ENCODE measurements at places on chromosomes 11 and 22.

- DNase-seq: no peak
Observed at GRCh38 chr11:75025561-75025960, 36.8 kb downstream of the NEU3 start.

GRCh38 chr11:89452780-89453179 is 38.4 kb downstream of the NOX4 start:
- no peak for DNase-seq

- DNase-seq: no peak
Observed at GRCh38 chr11:93529707-93530467, 13.3 kb downstream of the SMCO4 start.

GRCh38 chr11:103433386-103434072 is 324.3 kb downstream of the DYNC2H1 start:
- no peak for DNase-seq

- DNase-seq: no peak
Observed at GRCh38 chr11:47408598-47409439, 429 bp downstream of the SLC39A13 start.

DNA sequence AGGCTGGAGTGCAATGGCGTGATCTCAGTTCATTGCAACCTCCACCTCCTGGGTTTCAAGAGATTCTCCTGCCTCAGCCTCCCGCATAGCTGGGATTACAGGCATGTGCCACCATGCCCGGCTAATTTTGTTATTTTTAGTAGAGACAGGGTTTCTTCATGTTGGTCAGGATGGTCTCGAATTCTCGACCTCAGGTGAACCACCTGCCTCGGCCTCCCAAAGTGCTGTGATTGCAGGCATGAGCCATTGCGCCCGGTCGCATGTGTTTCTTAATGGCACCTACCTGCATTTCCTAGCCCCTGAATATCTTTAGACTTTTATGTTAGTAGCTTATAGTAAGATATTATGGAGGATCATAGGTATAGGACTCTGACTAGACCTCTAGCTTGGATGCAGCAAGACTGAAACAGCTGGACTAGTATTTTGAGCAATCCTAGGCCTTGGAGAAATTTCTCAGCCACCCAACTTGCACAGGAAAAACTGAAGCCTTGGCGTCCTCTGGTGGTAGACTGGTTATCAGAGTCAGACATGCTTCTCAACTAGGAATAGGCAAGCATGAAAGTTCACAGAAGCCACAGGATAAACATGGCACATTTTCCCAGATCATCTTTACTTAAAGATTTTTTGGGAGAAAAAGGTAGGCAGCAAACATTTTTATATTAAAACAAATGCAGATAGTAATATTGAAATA is 22.7 kb upstream of the C1QTNF4 start:
- peak; percentile 23 for DNase-seq

GRCh38 chr11:1750840-1751530 is 590 bp upstream of the IFITM10 start:
- no peak for DNase-seq

- peak; percentile 83 for DNase-seq
Observed at GRCh38 chr11:5684646-5685362, at the start of gene TRIM5. Gene TRIM5, minus strand, starts transcription at chr11:5685074. Its CDS starts 4,897 bp downstream, at chr11:5680177.

DNA sequence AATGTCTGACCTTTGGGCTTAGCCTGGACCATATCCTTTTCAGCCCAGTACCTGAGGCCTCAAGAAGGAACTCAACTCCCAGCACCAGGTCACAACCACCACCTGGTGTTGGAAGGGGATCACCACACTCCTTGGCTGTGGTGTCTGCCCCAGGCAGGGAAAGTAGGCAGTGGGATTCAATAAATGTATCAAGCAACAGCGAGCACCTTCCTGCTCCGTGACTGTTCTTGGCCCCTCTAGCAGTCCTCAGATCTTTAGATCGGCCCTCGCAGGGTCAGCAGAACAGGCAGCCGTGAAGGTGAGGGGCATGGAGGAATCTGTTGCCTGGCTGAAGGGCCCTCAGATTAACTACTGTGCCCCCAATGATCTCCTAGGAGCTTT is 15.9 kb downstream of the ARFGAP2 start:
- no peak for DNase-seq

DNA sequence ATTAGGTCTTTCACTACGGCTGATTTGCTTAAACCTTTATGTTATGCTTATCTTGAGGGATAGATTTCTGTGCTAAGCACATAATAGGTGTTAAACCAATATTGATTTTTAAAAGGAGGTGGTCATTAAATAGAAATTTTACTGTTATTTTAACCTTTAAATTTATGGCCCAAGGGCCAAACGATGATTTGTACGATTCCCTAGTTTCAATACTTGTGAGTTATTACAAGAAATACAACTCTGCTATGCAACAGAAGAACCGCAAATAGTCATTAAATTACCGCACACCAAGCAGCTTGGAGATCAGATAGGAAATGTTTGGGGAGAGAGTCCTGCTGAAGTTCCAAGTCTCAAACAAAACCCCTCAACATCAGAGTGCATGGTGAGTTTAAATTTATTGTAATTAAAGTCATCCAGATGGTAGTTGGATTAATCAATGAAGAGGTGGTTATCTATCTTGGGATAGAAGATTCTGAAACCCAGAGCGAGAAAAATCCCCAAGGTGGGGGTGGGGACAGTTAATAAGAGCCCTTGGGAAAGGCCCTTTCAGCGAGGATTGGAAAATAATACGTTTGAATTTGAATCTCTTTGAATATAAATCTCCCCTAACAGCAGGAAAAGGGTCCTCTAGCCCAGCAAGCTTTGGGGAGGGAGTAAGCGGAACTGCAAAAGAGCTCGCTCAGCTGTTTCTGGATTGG is 805 bp upstream of the QSER1 start:
- no peak for DNase-seq

DNA sequence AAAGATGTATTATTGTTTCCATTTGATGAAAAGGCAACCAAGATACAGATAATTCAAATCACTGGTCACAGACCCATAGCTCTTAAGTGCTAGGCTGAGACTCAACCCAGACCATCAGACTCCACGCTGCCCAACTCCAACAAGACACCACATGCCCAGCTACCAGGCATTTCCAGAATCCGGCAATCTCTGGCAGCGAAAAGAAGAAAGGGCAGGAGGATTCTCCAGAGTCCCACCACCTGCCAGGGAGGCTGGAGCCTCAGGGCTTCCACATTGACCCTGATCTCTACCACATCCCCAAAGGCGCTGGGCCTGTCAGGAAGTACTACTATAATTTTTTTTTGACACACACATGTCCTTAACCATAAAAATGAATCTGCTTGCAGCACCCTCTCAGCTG is 61.4 kb upstream of the ARFGAP3 start:
- no peak for DNase-seq

- DNase-seq: no peak
Observed at GRCh38 chr22:33400891-33401290, 342.7 kb upstream of the SYN3 start.

DNA sequence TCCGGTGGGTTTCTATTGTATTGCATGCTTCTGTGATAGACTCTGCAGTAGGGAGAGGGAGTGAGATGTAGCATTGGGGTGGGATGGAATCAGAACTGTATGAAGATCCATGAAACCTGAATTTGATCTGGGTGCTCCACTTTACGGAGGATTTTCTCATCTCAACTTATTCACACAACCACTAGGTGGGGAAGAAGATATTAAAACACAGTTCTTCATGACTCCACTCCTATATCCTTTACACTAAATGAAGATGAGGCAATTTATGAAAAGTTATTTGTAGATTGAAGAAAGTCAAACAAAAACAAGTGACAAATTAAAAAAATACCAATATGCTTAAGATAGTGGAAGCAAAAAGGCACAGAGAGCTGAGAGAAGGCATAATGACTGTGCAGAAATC is 92.6 kb upstream of the PDGFD start:
- DNase-seq: no peak

DNA sequence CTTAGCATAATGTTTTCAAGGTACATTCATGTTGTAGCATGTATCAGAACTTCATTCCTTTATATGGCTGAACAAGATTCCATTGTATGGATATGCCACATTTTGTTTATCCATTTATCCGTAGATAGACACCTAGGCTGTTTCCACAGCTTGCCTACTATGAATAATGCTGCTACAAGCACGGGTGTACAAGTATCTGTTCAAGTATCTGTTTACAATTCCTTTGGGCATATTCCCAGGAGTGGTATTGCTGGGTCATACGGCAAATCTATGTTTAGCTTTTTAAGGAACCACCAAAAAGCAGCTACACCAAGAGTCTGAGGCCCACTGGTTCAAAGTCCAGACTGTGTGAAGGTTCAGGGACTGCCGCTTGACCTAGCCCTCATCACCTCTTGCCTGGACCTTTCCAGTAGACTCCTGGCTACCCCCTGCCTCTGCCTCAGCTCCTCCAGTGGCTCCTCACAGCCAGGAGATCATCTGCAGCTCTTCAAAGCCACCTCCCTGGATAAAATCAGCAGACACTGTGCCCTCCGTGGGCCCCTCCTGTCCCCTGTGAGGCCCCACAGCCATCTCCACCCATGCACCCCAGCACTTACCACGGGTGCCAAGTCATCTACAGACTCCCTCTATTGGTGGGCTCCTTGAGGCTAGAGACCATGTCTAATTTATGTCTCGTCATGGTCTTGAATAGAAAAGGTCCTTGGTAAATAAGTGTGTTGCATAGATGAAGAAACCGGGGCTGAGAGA is 160.3 kb downstream of the MN1 start:
- no peak for DNase-seq

- DNase-seq: no peak
Observed at GRCh38 chr11:81342966-81343365, 1390.7 kb downstream of the FAM181B start.

- no peak for DNase-seq
Observed at GRCh38 chr11:33478111-33478573, 221.0 kb downstream of the HIPK3 start.

GRCh38 chr11:7501894-7502293 is 11.9 kb upstream of the PPFIBP2 start:
- DNase-seq: no peak

DNA sequence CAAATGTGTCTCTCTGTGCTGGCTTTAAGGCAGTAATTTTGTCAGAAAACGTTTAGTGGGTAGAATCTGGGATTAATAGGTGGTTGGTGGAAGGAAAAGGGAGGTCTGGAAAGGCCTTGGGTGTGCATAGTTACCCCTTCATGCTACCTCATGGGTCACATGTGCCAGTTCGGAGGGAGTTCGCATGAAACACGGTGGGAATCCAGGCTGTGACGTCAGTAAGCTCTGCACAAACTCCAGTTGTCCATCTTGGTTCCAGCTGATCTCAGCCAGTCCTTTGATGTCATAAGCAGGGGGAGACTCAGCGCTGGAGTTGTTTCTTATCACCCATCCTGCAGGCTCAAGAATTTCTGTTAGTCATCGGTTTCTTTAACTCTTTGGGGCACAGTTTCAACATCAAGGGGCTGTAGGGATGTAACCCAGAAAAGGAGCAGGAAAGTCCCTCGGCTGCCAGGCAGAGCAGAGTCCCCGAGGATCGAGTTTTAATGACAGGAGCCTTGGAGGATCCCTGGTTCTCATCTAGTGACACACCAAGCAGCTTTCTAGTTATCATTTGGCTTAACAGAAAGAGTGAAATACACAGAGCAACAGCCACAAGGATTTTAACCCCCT is 28.9 kb downstream of the MOV10L1 start:
- DNase-seq: no peak

GRCh38 chr11:4102711-4103110 is 8.1 kb downstream of the RRM1 start:
- no peak for DNase-seq

GRCh38 chr22:24407278-24407665 is 20.1 kb upstream of the ADORA2A start:
- DNase-seq: no peak

DNA sequence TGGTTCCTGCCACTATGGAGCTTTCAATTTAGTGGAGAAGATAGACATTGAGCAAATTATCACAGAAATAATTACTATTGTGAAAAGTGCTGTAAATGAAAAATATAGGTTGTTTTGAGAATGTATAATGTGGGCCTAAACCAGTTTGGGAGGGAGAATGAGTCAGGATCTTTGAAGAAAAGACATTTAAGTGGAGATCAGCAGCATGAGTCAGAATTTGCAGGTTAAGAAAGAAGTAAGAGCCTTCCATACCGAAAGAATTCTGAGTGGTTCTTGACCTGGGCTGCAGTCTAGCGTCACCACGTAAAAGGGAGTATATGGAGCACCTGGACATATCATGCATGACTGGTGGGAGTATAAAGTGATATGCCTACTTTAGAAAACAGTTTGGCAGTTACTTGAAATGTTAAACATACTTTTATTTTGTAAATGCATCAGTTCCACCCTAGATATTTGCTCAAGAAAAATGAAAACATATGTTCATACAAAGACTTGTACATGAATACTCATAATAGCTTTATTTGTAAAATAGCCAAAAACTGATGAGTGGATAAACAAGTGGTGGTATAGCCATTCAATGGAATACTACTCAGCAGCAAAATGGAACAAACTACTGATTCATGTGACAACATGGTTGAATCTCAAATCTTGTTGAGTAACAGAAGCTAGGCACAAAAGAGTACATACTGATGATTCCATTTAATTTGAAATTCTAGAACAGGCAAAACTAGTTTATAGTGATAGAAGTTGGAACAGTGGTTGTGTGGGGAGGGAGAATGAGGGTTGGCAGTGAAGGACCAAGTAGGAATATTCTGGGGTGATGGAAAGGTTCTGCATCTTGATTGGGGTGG is 99.2 kb downstream of the STIM1 start:
- no peak for DNase-seq

DNA sequence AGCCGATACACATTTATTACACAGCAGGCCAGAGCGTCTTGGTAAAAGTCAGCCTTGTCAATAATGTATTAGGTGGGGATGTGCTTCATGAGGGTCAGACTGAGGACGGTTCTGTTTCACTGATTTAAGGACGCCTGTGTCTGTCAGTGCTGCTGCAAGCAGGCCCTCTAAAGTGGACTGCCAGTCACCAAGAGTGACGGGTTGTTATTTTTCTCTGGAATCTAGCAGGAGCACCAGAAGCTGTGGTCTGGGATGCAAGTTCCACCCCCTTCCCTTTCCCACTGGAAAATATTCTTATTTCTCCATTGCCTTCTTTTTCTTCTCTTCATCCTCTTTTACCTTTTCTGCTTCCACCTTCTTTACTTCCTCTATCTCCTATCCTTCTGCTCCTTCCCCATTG is 191.2 kb upstream of the NCAM1 start:
- DNase-seq: no peak

GRCh38 chr11:83918476-83918875 is 632.3 kb upstream of the CCDC90B start:
- DNase-seq: no peak

DNA sequence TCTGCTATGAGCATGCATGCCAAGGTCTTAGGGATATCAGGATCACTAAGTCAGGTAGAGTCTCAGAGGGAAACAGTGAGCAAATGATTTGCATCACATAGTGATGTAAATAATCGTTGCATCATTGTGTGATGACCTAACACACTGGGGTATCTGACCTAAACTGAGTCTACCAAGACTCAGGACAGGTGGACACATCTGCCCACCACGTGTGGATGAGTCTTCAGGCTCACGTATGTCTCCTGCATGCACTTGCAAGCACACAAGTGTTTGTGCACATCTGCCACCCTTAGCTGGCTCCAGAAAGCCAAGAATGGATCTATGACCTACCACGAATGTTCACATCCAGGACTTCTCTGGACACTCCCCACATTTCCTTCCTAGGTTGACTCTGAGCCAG is 111.2 kb downstream of the FEZ1 start:
- DNase-seq: no peak

All from activated CD4-positive, alpha-beta memory T cell treated with anti-CD3 and anti-CD28 coated beads, Interleukin-2, amount 10 ng/mL, durations not matched to agents 7 days and 5 days (primary cell).